ENCODE measurements at places on chromosomes 5 and 9.

- no peak for DNase-seq
These were observed 288.6 kb upstream of the DAB2 start for GRCh38 chr5:39713250-39713916.

DNA sequence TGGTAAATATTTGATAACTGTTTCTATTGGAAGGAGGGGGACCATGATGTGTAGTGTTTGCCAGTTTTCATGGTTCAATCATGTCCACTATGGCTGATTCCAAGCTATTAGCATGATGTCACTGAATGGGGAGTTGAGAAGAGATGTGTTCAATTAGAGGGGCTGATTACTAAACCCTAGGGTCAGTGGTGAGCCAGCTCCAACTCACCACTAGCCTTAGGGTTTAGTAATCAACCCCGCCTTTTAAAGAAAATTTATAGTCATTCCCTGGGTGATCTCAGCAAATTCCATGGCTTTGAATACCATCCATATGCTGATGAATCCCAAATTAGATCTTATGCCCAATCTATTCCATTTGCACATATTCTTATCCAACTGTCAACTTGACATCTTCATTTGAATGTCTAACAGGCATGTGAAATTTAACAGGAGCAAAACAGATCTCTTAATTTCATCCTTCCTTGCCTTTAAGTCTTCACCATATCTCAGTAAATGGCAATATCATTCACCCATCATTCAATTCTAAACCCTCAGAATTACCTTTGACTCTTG lies 98.8 kb downstream of the GCNT1 start:
- no peak for DNase-seq

DNA sequence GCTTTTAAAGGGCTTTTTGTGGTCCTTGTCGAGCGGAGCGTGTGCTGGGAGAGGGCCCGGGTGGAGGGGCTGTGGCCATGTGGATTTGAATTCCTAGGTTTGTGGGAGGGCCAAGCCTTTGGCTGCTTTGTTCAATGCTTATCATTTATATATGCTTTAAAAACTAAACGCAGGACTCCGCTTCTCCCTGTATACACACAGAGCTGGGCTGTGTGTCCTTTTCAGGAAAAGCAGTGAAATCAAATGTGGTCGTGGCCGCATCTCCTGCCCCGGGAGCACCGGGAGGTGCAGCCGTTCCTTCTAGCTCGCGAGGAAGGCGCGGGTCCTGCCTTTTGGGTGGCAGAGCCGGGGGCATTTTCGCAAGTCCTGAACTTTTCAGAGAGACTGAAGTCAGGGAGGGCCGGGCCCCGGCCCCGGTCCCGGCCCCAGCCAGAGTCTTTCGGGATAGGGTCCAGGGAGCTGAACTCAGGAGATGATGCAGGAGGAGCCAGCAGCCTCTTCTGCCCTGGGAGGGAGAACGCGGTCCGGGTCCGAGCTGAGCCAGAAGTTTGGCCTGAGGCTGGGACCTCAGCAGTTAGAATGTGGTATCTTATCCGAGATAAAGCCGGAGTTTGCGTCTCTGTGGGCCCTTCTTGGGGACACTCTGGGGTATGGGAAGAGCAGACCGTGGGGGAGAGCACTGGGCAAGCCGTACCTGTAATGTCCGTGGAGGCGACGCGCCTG lies 158.8 kb downstream of the C9orf152 start:
- DNase-seq, result no peak

DNA sequence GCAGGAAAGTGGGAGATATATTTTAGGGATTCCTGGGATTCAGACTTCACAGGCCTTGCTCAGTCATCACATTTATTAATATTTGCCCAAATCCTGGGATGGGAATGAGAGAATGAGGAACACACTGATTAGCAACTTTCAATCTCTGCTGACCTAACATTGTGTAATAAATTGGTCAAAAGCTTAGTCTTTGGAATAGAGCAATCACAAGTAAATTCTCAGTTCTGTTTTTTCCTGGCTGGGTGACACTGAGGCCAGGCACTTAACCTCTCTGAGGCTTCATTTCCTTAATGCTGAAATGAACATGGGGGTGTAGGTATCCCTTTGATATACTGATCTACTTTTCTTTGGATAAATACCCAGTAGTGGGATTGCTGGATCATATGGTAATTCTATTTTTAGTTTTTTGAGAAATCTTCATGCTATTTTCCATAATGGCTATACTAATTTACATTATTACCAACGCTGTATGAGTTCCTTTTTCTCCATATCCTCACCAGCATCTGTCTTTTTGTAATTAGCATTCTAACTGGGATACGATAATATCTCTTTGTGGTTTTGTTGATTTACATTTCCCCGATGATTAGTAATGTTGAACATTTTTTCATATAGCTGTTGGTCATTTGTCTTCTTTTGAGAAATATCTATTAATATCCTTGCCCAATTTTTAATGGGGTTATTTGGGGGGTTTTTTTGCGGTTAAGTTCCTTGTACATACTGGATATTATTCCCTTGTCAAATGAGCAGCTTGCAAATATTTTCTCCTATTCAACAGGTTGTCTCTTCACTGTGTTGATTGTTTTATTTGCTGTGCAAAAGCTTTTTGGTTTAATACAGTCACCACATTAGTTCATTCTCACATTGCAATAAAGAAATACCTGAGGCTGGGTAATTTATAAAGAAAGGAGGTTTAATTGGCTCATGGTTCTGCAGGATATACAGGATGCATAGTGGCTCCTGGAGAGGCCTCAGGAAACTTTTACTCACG lies 36.8 kb upstream of the NIPBL start:
- no peak for DNase-seq

- DNase-seq, result no peak
These were observed 34.2 kb downstream of the RAI14 start for GRCh38 chr5:34690301-34690700.

DNA sequence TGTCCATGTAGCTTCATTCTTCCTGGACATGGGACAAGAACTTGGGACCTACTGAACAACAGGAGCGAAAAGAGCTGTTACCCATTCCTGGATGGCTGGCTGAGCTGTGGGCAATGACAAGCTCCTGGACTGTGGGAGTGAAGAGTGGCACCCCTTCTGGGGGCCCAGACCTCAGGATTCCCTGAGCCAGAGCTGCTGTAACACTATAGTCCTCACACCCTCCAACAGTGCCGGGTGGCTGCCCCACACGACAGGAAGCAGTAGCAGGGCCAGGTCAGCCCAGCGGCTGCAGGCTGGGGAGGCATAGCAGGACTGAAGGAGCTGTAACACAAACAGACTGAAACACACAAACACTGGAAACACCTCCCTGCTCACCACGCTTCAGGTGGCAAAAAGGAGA lies 169.7 kb upstream of the IRX2 start:
- DNase-seq, result no peak

GRCh38 chr5:135141303-135142268 lies 107.6 kb upstream of the PITX1 start:
- no peak for DNase-seq

GRCh38 chr9:6134661-6135180 lies 80.9 kb upstream of the IL33 start:
- no peak for DNase-seq

Data from activated T-cell treated with anti-CD3 and anti-CD28 coated beads for 24 hours (primary cell).